ENCODE measurements at places on chromosomes 7 and 10.

DNA sequence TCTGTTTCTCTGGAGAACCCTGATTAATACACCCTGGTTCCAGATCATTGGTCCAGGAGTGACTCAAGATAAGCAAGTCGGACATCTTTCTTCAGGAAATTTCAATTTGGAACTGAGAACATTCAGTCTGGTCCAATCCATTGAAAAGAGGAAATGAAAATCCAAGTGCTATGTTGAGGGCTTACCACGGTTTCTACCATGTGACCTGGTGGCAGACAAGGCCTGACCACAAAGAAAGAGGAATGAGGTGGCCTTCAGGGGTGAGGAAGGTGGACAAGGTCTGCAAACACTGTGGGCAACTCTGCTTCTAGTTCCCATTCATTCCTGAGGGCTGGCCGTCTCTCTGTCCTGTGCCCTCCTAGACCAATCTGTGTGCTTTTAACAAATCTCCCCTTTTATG is 149.2 kb upstream of the GHITM start:
- DNase-seq, result no peak

DNA sequence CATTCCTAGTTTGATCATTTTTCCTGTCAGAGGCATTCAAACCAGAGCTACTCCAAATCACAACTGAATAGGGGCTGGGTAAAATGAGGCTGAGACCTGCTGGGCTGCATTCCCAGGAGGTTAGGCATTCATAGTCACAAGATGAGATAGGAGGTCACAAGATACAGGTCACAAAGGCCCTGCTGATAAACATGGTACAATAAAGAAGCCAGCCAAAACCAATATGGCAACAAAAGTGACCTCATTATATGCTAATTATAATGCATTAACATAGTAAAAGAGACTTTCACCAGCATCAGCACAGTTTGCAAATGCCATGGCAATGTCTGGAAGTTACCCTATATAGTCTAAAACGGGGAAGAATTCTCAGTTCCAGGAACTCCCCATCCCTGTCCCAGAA is 37.3 kb downstream of the TWIST1 start:
- DNase-seq, result no peak

GRCh38 chr10:28853195-28853594 is 175.9 kb downstream of the BAMBI start:
- DNase-seq, result no peak

DNA sequence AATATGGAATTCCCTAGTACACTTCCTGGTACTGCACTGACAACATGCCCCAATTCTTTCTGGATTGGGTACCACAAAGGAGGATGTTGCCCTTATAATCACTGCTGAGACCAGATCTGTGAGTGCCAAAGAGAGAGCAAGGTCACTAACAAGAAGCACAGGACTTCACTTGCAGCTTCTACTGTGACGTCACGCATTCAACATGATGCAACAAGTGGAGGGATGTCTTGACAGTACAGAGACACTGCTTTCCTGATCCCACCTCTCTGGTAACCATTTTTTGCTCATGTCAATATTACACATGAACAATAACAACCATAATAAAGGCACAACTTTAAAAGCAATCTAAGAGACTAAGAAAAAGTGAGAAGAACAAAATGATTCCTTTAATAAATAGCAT is 414.1 kb upstream of the LRRN3 start:
- DNase-seq, result no peak

GRCh38 chr10:114388275-114388674 is 16.0 kb downstream of the AFAP1L2 start:
- DNase-seq, result no peak

GRCh38 chr10:91210014-91210413 is 10.4 kb upstream of the PCGF5 start:
- peak; percentile 78 for DNase-seq

DNA sequence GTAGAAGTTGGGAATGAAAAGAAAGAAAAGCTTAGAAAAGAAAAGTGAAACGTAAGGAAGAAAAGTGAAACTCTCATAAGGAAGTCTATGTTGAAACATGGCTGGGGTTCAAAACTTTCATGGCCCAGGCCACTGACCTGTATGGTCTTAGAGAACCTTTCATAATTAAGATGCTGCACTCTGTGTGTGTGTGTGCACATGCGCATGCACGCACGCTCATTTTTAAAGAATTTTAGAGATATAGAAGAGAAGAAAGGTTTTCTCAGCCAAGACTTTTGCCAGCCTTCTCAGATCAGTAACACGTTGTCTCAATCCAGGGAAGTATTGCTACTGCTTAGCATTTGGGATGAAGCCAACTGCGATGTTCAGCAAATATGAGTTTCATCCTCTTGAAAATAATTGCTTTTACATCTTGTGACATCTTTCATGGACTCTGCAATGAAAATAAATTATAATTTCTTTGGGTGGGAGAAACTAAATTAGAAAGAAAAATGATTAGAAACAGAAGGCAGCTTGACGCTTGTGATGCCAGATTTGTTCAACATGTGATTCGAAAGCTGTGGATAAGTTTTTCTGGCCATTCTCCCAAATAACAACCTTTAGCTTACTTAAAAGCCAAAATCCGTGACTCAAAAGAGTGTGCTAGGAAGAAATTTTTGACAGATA is 16.2 kb upstream of the SLC26A4 start:
- DNase-seq, result no peak

- DNase-seq, result no peak
Measured at GRCh38 chr7:107742678-107743566, 1.0 kb upstream of the CBLL1 start.

DNA sequence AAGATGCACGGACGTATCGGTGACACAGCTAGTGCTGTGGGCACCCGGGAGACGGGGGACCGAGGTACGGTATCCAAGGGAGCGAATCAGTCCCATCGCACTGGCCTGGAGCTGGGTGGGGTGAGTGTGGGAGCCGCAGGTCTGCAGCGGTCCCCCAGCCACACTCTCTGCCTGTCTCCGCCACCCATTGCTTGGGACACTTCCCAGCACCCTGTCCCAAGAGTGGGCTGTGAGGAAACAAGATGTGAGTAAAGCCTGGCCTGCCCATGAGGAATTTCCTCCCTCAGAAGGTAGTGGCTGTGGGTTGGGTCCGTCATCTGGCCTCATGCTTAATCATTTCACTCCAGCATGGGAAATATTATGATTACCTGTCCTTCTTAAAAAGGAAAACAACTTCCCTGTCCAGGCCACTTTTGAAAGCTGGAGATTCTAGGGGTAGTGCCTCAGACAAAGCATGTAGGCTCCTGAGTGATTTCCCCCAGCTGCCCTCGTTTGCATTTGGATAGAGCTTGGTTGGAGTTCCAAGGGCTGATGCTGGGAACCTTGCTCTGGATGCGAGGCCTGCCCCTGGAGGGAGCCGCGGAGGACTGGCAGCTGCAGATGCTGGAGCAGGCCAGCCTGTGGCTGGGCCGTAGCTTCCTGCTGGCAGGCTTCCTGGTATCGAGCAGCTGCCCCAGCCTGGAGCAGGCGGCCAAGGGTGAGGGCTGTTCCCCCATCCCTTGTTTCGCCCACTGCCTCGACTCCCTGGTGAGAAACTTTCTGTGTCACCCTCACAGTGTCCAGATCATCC is 6.2 kb upstream of the ACTR3C start:
- no peak for DNase-seq

GRCh38 chr10:34426041-34426440 is 389.1 kb downstream of the PARD3 start:
- DNase-seq, result no peak

Data from NCI-H2029 treated with DMSO at 0.1 percent for 48 hours (cell line).